ENCODE measurements at places on chromosomes 2 and 18.
A peak's percentile ranks its signal among the peaks of the same experiment; 100 is the strongest.

GRCh38 chr18:24157855-24158254, 19.0 kb downstream of the CABYR start:
- no peak for DNase-seq

DNA sequence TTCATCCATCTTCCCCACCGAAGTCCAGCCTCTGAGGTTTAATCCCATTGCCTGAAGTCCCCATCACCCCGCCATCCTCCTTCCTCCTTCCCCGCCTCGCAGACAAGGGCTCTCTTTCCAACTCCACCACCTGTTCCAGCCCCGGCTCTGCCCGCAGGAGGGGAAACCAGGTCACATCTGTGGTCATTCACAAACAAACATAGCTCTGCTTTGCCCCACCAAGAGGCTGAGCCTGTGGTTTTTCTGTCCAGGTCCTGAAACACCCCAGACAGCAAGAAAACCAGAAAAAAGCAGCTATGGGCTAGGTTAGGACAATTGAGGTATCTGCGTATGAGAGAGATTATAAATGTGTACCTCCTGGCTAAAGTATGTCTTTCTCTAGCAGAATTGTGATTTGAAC, 144.7 kb downstream of the GLI2 start:
- peak; percentile 13 for DNase-seq

GRCh38 chr2:191910518-191910917, 63.6 kb upstream of the CAVIN2 start:
- no peak for DNase-seq

GRCh38 chr2:175036582-175037018, 31.4 kb upstream of the CHN1 start:
- DNase-seq = no peak

- DNase-seq = no peak
Measured at GRCh38 chr2:226066391-226066790, 666.9 kb downstream of the NYAP2 start.

GRCh38 chr2:239827523-239827890, 197.6 kb downstream of the NDUFA10 start:
- no peak for DNase-seq

- DNase-seq = no peak
Measured at GRCh38 chr2:134290358-134290757, 36.5 kb downstream of the MGAT5 start.

DNA sequence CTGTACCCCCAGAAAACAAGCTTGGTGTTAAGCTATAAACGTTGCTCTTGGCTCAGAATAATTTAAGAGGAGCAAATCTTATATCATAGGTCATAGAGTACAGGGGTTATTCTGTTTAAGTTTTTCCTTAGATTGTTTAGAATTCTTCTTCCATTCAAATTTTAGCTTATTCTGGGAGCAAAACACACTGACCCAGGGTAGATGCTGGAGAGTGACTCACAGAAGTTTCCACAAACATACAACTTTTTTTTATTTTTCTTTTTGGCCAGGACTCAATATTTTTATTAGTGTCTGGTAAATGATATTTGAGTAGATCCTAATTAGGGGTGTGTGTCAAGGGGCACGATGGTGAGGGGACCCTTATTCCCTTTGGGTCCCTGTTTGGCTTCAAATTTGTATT, 71.5 kb upstream of the PSME4 start:
- no peak for DNase-seq

DNA sequence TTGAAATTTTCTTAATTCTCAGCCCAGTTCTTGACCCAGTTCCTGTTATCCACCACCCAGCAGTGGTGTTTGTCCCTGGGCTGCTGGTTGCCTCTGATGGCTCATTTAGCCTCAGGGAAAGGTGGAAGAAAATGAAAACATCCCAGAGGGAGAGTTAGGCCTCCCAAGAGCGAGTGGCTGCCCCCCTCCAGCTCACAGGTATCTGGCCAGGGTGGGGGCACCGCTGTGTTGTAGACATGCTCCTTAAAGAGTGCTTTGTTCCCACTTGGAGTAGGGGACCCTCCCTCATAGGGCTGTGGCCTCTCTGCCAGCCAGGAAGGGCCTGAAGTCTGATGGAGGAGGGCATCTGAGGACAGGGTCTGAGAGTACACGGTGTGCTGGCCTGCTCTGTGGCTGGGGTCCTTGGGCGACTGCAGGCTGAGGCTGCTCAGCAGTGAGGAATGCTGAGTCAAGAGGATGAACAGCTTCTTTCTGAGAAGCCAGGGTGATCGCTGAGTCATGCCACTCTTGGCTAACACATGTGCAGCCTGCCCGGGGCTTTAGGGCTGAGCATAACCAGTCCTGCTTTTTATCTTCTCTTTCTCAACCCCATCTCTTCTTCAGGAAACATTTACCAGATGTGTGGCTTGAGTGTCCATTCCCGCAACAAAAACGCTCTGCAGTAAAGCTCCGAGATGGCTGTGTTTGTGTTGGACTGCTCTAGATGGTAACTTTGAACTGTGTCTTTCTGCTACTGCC, 72.3 kb downstream of the IL1R2 start:
- no peak for DNase-seq

- no peak for DNase-seq
Measured at GRCh38 chr2:8575834-8576423, 105.9 kb upstream of the ID2 start.

DNA sequence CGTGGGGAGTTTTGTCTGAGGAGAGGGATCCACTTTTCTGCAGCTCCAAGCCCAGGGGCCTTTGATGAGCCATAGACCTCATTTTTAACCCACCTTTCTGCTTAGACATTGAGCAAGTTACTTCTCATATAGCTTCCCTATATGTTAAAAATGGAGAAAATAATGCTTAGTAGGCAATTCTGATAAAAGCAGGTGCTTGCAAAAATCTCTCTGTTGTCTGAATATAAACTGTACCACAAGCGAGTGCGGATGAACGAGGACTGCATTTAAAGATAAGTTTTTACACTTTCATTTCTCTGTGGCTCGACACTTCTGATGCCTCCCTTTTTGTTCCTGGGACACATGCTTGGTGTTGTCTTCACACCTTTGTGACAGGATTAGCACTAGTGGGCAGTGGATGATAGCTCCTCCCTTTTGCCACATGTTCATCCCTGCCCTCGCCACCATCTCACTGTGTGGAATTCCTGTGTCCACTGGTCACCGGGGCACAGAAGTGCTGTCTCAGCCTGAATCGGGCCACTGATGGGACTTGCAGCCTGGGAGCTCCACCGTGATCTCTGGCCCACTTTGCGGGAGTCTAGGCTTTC, 1.6 kb downstream of the TYMS start:
- DNase-seq = no peak

DNA sequence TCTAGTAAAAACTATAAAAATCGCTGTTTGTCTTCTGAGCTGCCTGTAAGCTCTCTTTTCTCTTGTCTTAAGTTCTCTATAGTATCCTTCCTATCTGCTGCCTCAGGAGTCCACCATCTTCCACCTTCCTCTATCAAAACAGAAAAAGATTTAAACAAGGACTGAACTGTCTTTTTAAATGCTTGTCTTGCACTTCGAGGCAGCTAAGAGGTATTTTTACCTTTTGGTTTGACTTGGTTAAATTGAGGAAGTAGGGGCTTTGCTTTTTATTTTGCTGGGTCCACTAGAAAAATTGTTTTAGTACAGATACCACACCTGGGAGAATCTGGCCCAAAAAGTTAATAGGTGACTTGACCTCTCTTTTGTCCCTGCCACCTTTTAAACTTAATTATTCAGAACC, 12.2 kb downstream of the SESTD1 start:
- DNase-seq = no peak

GRCh38 chr2:42147641-42148274, 21.4 kb upstream of the EML4 start:
- DNase-seq = peak; percentile 27

GRCh38 chr2:2875831-2876230, 501.8 kb downstream of the EIPR1 start:
- no peak for DNase-seq

- no peak for DNase-seq
Measured at GRCh38 chr2:205709319-205709718, 27.0 kb downstream of the NRP2 start.

- peak; percentile 90 for DNase-seq
Measured at GRCh38 chr2:1727101-1727771, 17.1 kb downstream of the PXDN start.

- no peak for DNase-seq
Measured at GRCh38 chr2:205728366-205728765, 46.1 kb downstream of the NRP2 start.

DNA sequence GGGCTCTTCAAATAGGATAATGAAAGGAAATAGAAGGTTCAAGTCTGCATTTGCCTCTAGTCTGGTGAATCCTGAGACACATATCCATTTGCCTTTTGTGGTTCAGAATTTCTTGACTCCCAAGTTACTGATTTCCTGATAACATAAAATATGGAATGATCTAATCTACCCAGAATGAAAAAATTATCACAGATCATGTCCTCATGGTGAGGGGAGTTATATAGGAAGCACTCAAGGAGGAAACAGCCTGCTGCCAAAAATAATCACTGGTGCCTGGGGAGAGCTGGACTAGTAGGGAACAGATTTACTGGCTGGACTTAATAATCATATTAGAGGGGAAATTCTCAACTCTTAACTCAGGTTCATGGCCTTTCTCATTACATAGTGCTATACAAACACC, 95.5 kb upstream of the STK17B start:
- DNase-seq = no peak

DNA sequence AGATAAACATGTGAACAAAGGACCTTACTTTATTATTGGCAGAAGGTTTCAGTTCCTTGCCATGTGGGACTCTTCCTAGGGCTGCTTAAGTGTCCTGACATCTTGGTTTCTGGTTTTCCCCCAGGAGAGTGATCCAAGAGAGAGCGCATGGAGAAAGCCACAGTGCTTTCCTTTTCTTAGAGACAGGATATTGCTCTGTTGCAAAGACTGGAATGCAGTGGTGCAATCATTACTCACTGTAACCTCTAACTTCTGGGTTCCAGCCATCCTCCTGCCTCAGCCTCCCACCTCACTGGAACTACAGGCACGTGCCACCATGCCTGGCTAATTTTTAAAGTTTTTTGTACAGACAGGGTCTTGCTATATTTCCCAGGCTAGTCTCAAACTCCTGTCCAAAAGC, 38.1 kb upstream of the TCF7L1 start:
- no peak for DNase-seq

- DNase-seq = no peak
Measured at GRCh38 chr18:48548011-48548771, 9.4 kb downstream of the CTIF start.

DNA sequence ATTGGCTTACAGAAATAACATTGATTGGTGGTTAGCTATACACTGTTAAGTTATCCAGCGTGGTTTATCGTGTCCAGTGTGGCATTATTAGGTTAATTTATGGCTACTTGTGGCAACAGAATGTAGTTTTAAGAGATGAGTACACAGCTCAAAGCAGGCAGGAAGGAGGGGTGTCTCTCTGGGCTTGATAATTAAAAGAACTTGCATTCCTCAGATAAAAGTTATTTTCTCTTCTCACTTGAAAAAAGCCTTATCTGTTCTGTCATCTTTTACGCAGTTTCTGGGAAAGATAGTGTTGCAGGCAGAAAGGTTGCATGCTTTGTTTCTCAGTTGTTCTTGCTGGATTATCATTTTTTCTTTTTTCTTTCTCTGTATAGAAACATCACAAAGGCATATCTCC, 154.4 kb upstream of the COL3A1 start:
- DNase-seq = no peak

DNA sequence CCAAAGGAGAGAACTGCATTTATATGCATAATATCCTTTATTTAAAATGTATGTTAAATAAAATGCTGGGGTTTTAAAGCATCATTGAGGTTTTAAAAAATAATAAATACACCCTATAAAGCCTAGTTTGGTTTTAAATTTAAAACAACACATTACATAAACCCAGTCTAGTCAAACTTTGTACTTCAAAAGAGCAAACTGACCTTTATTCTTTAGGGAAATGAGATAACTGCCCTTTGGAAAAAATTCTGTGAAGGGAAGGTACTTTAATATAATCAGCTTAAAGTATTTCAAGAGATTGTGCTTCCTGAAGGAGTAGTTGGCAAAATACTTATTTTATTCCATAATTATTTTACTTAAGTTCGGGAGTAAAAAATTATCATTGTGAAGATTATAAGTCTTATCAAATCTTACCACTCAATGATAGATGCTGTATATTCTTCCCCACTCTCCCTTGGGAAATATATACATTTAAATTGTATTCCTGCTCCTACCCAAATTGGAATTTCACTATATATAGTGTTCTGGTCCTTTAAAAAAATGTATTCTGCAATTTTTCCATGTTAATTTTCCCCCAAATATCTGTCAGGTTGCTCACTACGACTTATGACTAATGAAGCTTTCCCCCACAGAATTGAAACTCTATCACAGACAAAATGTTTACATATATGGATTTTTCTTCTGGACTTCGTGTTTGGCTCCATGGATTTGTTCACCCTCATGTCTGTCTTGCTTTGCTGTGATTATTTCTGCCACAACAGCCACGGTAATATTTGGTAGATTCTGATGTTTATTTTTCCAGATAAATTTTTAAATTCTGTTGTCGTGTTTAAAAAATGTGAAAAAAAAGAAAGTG, 42.1 kb downstream of the ZC3H6 start:
- DNase-seq = no peak

- no peak for DNase-seq
Measured at GRCh38 chr2:240966906-240967680, 31.3 kb upstream of the SNED1 start.

DNA sequence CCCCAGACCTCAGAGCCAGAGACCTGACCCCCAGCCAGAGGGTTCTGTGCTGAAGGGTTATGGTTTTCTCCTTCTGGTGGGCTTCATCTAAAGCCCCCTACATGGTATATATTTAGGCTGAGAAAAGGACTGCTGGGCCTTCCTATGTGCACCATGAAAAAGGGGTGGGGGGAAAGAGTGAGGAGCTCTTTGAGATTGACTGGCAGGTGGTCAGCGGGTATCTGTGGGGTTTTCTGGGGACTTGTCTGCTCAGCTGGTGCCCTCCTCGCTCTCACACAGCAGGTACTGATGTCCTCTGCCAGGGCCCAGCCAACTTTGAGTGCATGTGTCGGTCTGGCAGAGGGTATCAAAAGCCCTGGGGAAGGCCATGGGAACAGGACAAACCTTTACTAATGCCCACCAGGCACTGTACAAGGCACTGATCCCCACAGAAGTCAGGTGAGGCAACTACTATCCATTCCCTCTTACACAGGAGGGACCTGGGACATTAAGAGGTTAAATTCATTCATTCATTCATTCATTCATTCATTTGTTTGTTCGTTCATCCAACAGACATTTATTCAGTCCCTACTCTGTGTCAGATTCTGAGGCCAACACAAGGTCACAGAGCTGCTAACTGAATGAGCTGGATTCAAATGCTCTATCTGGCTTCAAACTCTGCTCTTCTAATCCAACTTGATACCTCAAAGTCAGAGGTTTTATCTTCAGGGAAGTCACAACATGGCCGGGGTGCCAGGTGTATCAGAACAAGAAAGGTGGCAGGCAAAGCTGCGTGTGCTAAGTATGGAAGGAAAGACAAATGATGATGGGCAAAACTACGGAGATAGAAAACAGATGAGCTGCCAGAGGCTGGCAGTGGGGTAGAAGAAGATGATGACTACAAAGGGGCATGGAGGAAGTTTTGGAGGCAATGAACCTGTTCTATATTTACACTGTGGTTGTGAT, 44.6 kb downstream of the REEP1 start:
- DNase-seq = no peak

- DNase-seq = no peak
Measured at GRCh38 chr18:10371165-10371564, 83.3 kb upstream of the APCDD1 start.

GRCh38 chr2:201406077-201406662, 45.1 kb downstream of the TRAK2 start:
- DNase-seq = no peak

GRCh38 chr18:51724790-51725721, 527.6 kb upstream of the MEX3C start:
- DNase-seq = no peak
